ENCODE measurements at places on chromosomes 7 and 10.
A peak's percentile ranks its signal among the peaks of the same experiment; 100 is the strongest.

GRCh38 chr10:84632866-84633265 lies 304.5 kb downstream of the CCSER2 start:
- DNase-seq: no peak

- DNase-seq: no peak
These were observed 136.8 kb downstream of the MDFIC start for GRCh38 chr7:115058726-115059125.

DNA sequence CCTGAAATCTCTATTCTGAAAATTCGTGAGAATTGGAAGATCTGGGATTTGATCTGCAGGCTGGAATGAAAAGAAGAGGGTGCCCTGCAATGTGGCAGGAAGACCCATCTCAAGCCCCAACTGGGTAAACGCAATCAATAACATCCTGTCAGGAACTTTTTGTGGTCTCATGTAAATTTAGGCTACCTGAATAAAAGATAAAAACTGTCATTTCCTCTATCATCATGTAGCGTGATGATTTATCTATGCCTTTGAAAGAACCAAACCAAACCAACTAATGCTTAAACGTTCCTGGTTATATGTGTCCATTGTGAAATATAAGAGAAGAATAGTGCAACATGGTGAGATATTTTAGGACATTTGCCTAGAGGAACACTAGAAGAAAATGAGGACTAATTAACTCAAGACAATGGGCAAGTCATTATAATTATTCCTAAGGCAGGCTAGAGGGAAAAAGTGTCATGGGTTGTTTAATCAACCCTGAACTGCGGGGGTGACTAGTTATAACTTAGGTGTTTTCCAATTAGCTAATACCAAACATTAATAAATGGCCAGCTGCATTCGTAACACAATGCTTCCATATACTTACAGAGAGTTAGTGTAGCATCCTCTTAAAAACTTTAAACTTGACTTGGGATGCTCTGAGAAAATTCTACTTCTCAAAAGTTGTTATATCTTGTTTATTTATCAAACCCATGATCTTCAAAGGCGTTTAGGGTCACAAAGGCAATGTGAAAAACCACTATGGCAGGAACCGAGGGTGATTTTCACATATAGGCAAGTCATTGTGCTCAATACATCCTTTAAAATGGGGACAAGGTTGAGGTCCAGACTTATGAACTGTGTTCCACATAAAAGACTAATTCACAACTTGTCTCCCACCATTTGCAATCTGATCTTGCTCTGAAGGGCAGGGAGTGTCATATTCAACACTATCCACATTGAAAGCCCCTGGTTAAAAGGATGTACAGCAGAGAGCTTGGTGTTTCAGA lies 48.6 kb upstream of the ADO start:
- no peak for DNase-seq

DNA sequence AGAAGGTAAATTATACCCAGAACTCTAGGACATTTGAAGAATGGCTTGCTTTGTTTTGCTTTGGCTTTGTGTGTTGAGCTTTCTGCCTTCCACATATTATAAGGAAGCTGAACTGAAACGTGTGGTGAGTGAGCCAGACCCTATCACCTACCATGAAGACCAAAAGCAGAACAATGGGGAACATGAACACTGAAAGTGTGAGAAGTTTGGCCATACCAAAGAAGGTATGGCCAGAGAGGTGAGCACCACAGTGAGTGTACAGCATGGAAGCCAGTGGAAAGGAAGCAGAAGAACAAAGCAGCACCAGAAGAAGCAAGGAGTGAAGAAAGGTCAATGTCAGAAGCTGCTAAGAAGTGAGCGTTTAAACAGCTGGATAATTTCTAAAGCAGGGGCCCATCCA lies 59.7 kb upstream of the CCDC71L start:
- no peak for DNase-seq

DNA sequence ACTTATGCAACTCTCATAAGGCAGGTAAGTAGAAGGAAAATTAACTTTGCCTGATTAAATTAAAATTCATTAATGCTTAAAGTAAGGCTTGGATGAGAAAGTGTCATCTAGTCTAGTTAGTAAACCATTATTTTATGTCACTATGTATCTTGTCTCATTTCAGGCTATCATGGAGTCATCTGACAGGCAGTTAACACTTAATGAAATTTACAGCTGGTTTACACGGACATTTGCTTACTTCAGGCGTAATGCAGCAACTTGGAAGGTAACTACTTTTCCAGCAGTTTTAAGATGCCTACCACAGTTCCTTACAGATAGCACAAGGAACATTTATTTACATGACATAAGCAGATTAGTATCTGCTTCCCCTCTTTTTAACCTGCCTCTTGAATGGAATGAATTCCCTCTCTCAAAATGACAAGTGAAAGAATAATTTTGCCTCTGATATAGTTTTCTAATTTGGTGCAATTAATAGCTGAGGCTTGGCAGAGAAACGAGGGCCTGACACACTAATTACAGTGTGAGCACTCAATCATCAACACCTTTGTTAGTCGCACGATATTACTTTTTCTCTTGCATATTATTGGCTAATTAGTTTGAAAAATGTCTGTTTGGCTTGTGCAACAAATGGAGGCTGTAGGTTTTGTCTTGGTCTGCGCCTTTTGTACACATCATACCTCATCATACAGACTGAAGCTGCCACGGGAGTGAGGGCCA lies 245.0 kb downstream of the FOXP2 start:
- no peak for DNase-seq

DNA sequence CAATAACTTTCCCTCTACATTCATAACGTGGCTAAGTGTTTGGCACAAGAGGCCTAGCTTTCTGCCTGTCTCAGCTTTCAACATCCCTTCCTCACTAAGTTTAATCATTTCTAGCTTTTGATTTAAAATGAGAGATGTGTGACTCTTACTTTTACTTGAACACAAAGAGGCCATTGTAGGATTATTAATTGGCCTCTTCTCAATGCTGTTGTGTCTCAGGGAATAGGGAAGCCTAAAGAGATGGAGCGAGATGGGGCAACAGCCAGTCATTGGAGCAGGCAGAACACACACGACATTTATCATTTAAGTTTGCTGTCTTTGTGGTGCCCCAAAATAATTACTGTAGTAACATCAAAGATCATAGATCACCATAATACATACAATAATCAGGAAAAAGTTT lies 167.1 kb upstream of the TRIM24 start:
- DNase-seq: no peak

DNA sequence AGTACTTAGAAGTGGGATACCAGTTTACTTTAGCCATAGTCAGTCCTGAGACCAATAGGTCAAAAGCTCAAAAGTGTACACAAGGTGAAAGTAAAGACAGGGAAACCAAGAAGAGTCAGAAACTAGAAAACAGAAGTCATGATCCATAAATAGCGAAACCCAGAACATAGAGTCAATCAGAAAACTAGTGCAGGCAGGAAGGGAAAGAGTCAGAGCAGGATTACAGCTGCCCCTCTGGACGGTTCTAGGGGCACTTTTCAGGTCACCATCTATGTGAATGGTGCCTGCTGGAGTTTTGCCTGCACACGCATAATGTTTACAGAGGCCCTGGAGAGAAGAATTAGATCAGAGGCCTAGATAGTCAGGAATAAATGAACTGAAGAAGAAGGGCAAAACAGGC lies 22.4 kb upstream of the DMTF1 start:
- no peak for DNase-seq

DNA sequence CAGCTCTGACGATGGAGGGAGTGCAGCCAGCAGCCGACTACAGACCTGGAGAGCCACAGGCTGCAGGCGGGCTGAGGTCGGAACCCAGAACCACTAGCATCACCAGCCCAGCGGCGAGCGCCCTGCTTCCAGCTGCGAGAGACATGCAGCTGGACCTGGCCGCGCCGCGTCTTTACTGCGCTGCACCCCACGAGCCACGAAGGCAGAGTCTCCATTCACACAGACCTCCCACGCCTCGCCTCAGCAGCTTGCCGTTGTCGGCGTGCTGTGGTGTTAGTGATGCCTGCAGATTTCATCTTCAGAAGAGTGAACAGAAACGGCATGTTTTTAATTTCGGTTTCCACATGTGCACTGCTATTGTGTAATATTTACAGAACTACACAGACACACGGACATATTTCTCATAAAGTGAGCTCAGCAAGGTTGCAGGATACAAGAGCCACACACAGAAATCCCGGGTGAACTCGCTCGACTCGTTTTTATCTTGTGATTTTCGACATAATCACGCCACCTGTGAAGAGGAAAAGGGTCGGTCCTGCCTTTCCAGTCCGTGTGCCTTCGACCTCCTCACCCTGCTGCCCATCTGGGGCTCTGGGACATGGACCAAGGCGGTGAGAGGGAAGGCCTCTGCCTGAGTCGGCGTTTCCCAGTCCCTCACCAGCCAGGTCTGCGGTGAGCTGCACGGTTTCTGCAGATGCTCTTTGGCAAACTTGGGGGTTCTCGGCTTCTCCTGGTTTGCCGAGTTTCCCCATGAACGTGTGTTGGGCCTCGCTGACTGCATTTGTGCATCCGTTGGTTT lies 252.2 kb downstream of the ELFN1 start:
- DNase-seq: peak; percentile 76

DNA sequence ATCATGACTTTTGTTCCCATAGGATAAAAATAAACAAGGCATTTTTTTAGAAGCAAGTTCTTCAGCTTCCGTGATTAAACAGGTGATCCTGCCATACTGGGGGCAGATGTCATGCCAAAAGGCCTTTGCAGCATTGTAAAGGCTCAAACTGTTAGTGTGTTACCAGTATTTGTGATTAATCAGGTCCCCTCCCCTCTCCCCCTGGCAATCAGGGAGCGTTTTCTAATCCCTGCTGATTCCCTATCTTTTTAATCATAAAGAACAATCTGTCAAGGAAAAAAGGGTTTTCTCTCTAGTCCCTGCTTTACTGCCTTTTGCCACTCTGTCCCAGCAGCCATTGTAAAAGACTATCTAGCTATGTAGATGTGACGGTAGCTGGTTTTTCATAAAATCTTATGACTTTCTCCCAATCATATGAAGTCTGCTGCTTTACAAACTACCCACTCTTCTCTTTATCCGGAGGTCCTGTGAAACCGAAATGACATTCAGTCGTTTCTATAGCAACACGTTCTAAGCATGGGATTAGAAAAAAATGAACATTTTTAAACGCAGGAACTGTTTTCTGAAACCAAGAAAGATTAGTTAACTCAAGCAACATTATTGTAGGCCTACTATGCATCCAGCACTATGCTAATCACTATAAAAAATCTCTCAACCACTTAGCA lies 210.9 kb downstream of the RNLS start:
- DNase-seq: no peak

DNA sequence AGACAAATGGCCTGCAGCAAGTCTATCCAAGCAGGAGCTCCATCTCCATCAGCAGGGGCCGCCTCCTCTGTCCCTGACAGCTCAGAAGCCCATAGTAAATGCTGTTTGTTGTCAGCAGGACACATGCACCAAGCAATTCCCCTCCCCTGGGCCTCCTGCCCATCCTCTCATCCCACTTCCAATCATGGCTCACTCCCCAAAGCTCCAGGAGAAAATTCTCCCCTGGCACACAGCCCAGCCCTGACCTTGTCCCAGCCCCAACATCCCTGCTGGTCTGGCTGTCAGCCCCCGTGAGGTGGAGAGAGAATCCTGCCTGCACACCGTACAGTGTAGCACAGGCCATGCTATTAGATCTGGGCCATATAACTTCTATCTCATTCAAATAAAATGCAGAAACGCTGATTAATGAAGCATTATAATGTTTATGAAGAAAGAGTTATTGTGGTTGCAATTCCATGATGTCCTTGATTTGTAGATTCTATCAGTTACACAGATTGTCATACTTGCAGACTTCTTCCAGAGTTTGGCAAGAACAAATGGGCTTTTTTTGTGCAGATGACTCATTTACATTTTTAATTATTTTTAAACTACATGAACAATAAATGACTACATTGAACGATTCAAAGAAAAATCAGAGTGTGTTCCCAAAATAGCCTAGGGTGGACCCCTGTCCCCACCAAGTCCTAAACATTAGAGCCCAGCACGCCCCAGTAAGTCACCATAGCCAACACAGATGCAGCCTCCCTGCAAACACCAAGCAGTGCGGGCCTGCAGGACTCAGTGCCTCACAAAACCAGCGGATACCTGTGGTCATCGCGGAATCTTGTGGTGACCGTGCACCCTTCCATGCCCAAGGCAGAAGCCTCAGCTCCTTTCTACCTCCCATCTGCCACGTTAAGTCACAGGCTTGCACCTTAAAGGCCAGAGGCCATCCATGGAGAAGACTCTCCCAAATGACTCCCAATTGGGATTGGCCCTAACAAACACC lies 70.1 kb downstream of the COBL start:
- no peak for DNase-seq

DNA sequence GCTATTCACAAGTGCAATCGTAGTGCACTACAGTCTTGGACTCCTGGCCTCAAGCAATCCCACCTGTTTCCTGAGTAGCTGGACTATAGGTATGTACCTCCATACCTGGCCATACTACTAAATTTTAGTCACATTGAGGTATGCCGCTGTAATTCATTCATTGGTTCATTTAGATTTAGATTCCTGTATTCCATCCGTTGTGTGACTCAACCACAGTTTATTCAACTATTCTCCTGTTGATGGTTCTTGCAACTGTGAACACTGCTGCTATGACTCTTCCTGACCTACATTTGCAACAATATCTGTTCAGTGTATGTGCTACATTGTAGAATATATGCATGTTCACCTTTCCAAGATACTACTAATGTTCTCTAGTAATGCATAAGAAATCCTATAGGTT lies 8.0 kb upstream of the ZCCHC24 start:
- DNase-seq: no peak

GRCh38 chr7:157769526-157770215 lies 432.9 kb downstream of the DNAJB6 start:
- DNase-seq: no peak

All from AG20443 (cell line).